ENCODE measurements at places on chromosomes 3 and 15.

GRCh38 chr15:45331972-45332371, 46.4 kb downstream of the GATM start:
- DNase-seq: no peak

DNA sequence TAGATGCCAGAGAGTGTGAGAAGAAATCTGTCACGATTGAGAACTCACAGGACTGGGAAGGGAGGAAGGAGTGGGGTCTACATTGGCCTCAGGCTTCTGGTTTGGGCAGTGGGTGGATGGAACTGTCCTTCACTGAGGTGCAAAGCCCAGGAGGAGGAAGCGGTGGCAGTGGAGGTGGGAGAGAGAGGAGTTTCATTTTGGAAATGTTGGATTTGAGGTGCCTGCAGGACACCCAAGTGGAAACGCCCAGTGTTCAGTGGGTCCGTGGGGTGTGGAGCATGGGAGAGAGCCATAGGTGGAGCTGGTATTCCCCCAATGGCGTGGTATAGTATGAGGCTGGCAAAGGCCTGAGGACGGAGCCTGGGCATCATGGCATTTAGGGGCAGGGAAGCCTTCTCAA, 9.3 kb upstream of the EPHB3 start:
- DNase-seq: no peak

DNA sequence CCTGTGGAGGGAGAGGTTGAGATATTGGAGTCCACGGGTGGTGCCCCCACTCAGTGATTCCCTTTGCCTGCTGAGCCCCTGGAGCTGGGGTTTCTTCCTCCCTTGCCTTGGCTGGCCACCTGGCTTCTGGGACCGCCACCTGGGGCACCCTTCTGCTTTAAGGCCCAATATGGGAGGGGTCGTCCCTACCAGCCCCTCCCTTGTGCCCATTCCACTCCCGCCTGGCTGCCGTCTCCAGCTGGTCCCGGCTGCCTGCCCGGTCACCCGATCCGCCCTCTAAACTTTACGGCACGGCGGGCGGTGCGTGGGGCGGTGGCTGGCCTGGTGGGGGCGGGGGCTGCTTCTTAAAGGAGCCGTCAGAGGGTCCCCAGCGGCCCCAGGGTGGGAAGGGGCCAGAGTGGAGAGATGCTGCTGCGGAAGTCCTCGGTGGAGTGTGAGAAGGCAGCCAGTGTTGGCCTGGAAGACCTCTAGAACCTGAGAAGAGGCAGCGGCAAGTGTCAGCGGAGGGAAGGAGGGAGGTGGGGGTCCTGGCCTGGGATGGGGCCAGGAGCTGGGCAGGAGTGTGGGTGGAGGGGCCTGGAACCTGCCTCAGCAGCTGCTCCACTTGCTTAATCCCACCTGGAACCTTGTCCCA, 1.6 kb upstream of the SEMA3B start:
- no peak for DNase-seq

- DNase-seq: no peak
These were observed 33.6 kb downstream of the CD200 start for GRCh38 chr3:112366522-112366921.

DNA sequence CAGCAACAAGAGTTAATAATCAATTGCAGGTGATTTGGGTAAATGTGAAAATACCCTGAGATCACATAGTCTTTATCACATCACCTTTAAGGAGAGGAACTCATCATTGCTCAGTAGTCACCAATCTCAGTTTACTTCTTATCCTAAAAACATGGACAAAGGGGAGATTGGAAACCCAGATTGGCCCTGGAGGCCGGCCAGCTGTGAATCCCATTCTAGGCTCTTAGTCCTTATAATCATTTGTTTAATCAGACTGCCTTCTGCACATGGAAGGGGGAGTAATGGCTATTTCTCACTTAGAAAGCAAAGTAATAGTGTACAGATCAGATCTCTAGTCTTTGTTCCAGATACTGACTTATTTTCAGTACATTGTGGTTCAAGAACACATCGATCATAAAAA, 37.2 kb upstream of the CPB1 start:
- no peak for DNase-seq

- DNase-seq: no peak
These were observed 191.9 kb upstream of the VEPH1 start for GRCh38 chr3:157695103-157695502.

DNA sequence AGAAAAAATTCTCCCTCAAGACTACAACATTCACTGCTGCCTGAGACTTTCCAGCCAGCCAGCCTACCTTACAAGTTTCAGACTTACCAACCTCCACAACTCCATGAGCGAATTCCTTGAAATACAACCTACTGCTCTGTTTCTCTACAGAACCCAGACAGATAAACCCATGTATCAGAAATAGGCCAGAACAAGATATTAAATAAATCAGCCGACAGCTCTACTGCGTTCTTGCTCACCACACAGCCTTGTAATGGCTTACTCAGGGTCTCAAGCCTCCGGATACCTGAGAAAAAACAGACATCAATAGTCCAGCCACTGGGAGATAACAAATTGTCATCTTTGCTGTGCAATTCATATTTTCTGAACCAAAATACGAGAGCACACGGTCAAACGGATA, 43.6 kb upstream of the LIPC start:
- DNase-seq: no peak

GRCh38 chr3:101619734-101620133, 45.8 kb downstream of the PCNP start:
- DNase-seq: no peak

GRCh38 chr3:27985369-27986035, 255.9 kb upstream of the CMC1 start:
- peak; percentile 50 for DNase-seq

Measured in EL (cell line).